ENCODE measurements at places on chromosomes 12 and 14.
A peak's percentile ranks its signal among the peaks of the same experiment; 100 is the strongest.

GRCh38 chr14:72609205-72609916 lies 284.5 kb downstream of the DPF3 start:
- DNase-seq = no peak

- DNase-seq = no peak
Observed at GRCh38 chr14:91398707-91399106, 18.9 kb downstream of the CCDC88C start.

DNA sequence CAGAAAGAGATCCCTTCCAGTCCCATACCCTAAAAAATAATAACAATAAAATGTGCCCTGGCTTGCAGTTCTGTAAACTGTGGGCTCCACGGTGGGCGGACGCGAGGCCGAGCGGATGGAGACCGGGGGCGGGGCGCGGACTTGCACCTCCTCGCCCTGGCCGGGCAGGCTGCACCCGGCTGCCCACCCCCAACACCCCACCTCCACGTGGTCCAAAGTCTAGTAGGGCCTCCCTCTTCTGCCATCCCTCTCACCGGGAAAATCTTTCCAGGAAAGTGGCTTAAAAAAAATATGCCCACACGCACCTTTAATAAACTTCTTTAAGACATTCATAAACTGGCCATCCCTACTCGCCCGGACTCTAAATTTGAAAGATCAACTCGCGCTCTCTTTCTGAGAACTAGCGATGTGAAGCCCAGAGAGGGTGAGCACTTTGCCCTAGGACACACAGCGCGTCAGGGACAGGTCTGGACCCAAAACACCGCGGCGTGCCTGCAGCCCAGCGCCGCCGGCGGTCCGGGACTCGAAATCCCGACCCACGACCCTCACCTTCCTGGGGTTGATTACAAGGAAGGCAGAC lies 1.9 kb upstream of the BCL11B start:
- DNase-seq = no peak

- DNase-seq = peak; percentile 97
Observed at GRCh38 chr14:51094901-51095853, at the start of gene TRIM9. TRIM9 (minus strand) TSS chr14:51095105; CDS start chr14:51094939, 166 bp downstream.

GRCh38 chr14:79967453-79967852 lies 243.9 kb downstream of the DIO2 start:
- DNase-seq = no peak

DNA sequence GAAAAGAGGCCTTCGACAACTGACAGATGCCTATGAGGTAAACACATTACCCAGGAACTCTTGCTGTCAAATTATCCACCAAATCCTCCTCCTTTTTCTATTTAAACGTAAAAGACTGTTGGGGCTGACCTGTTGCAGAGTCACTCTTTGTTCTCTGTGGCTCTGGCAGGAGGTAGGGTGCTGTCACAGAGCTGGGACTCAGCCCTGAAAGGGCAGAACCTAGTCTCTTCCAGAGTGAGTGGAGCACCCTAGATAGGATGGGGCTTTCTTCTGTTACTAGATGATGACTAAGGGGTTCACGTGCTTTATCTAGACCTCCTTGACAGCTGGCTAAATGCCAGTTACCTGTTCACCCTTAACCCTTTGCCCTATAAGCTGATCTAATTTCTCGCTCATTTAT lies 25.7 kb downstream of the FNTB start:
- no peak for DNase-seq

DNA sequence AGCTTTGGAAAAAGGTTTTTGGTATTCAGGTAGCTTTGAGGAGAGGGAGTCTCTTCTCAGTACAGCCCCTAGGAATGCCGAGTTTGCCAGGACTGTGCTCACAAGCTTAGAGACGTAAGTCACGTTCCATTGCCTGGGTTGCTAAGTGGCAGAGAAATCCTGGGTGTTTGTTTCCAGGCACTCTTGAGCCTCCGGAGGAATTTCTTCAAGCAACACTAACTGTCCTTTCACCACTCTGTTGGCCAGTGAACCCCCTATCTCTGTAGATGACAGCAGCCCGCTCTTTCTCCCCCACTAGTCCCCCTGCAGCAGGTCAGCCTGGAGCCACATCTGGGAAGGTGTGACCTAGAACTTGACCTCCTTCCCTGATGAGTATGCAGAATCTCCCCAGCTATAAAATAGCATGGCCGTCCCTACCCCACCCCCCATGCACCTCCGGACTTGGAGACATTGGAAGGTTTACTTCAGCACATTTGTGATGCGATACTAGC lies 162.7 kb downstream of the ZFP36L1 start:
- DNase-seq = no peak

- DNase-seq = no peak
Observed at GRCh38 chr14:103141117-103141796, 18.0 kb downstream of the TNFAIP2 start.

DNA sequence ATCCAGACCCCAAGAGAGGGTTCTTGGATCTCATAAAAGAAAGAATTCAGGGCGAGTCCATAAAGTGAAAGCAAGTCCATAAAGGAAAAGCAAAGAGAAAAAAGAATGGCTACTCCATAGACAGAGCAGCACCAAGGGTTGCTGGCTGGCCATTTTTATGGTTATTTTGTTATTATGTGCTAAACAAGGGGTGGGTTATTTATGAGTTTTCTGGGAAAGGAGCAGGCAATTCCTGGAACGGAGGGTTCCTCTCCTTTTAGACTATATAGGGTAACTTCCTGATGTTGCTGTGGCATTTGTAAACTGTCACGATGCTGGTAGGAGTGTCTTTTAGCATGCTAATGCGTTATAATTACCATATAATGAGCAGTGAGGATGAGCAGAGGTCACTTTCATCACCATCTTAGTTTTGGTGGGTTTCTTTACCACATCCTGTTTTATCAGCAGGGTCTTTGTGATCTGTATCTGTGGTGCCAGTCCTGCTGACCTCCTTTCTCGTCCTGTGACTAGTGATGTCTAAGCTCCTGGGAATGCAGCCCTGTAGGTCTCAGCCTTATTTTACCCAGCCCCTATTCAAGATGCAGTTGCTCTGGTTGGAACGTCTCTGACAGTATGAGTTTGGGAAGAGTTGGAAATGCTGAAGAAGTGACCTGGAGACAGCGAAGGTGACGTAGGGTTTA lies 100.5 kb downstream of the ZNF664 start:
- DNase-seq = no peak

DNA sequence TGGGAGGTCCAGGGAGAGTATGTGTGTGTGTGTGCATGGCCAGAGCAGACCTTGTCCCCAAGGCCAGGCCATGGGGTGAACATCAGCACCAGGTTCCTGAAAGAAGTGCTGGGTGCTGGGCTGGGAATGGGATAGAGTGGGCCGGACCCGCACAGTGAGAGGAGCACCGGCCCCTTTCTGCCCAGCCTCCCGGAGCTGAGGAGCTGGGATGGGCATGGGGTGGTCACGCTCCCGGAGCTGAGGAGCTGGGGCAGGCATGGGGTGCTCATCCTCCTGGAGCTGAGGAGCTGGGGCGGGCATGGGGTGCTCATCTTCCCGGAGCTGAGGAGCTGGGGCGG lies 83.3 kb downstream of the B4GALNT3 start:
- DNase-seq = no peak

- DNase-seq = no peak
Observed at GRCh38 chr14:76820700-76821099, 5.5 kb upstream of the LRRC74A start.

- no peak for DNase-seq
Observed at GRCh38 chr12:106205208-106206069, 42.4 kb downstream of the CKAP4 start.

- DNase-seq = no peak
Observed at GRCh38 chr14:71942904-71943694, 10.9 kb downstream of the RGS6 start.

DNA sequence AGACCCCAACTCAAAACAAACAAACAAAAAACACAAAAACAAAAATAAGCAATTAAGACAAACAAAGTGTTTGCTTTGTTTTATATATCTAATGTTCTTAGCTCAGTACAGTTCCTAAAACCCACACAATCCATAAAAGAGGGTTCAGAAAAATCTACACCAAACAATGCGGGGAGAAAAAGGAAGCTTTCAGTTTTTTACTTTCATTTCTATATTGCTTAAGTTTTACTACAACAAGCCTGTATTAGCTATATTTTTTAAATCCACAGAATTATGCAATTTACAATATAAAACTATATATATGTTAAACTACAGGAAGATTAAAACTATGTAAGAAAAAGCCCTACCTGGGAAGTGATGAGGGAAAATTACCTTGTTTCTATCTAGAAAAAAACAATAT lies 41.4 kb downstream of the CLIP1 start:
- no peak for DNase-seq

GRCh38 chr12:105077435-105077834 lies 6.8 kb downstream of the ALDH1L2 start:
- DNase-seq = no peak
